Fibroblast of lung (primary cell): ENCODE measurements at places on chromosomes 7 and 10. TPM values are rescaled to one million over a fixed set of nuclear protein-coding genes. Genes with fewer than 3 reads are reported as not detected.
A peak's percentile ranks its signal among the peaks of the same experiment; 100 is the strongest.

Gene PHTF2
- 14.4 and 25.9 TPM in 2 replicates for total RNA-seq

DNA sequence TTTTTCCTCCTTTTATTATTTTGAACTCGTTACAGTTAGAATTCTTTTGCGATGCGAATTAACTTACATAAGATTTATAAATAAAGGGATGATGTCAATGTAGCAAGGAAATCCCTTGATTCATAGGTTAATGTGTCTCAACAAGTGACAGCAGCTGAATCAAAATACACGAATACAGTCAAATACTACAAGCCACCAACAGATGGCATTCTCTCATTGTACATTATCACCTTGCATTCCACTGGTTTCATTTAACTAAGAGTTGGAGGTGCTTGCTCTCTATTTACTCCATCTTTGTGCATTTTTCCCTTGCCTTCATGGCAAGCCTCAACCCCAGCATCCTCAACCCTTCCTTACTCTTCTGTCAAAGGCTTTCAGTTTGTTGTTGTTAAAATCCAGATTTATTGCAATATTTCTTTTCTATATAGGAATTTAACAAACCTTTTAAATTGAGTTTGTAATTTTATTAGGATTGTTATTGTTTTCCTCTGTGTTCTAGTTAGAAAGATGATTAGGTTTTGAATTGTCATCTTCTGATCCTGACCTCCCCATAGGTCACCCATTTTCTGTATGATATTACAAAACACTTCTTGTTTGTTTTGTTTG, 78.3 kb downstream of the SLC25A40 start:
- no peaks in the 10 kb centered on the region for H3K4me1 ChIP-seq
- no peaks in the 10 kb centered on the region for H3K36me3 ChIP-seq
- peak; percentile 65 for DNase-seq

Gene C10orf105
- total RNA-seq, result under 0.01 TPM in 2 replicates

DNA sequence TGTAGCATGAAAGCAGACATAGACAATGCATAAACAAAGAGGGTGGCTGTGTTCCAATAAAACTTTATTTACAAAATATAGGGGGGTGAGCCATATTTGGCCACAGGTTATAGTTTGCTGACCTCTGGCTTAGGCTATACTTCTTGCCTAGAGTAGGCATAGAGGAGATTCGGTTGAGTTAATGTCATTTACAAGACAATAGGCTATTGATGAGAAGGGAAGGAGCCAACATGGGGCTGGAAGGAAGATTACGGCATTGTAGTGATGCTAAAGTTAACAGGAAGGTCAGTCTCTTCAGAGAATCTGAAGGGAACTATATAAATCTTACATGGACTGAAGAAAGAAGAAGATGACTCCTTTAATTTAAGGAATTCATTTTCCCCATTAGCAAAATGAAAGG, 463.5 kb downstream of the HTR7 start:
- H3K4me3 ChIP-seq, result no peak overlapping the region
- DNase-seq, result no peak
- no peak overlapping the region for H3K27ac ChIP-seq
- H3K27me3 ChIP-seq, result no peaks in the 10 kb centered on the region
- H3K4me1 ChIP-seq, result no peaks in the 10 kb centered on the region

Gene IRF5
- 0.33 TPM in 1 of 2 replicates, not detected in the other for total RNA-seq

Gene COL17A1
- under 0.01 TPM in 1 of 2 replicates, not detected in the other for total RNA-seq

DNA sequence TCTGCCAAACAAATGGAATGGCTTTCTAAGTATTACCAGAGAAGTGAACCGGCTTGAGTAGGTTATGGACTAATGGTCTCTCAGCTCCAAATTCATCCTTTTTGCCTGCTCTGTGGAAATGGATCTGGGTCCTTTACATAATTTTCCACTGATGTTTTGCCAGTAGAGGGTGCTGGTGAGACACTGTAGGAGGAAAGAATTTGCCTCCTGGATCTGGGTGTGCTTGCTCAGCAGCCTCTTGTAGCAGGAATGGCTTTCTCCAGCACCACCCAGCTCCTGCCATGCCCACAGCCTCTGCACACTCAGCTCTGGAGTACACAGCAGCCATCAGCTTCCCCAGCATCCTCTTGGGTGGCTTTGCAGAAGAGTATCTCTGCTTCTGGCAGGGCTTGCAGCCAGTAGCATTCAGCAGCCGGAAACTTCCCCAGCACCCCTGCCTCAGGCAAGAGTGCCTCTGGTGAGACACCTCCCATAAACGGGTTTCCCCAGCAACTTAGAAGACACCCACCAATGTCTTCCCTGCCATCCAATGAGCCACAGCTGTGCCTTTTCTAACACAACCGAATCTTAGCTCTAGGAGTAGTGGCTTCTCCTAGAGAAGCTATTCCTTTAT, 235.0 kb upstream of the PLPP4 start:
- no peaks in the 10 kb centered on the region for H3K27me3 ChIP-seq
- DNase-seq, result no peak
- H3K36me3 ChIP-seq, result no peaks in the 10 kb centered on the region
- H3K4me3 ChIP-seq, result no peak overlapping the region
- H3K4me1 ChIP-seq, result no peaks in the 10 kb centered on the region

Gene DPP6
- total RNA-seq, result not detected in 2 replicates

- no peaks in the 10 kb centered on the region for H3K36me3 ChIP-seq
- H3K27me3 ChIP-seq, result no peaks in the 10 kb centered on the region
- no peak overlapping the region for H3K27ac ChIP-seq
- no peak overlapping the region for H3K4me3 ChIP-seq
Measured at GRCh38 chr10:104109908-104110662, 11.9 kb upstream of the SFR1 start.

GRCh38 chr10:102661658-102662028, 17.4 kb downstream of the TRIM8 start:
- peaks cover 9% of the 10 kb centered on the region for H3K36me3 ChIP-seq
- no peak overlapping the region for H3K27ac ChIP-seq
- H3K4me1 ChIP-seq, result peaks cover 19% of the 10 kb centered on the region
- no peaks in the 10 kb centered on the region for H3K27me3 ChIP-seq

Gene TLX1
- total RNA-seq, result not detected in 2 replicates

DNA sequence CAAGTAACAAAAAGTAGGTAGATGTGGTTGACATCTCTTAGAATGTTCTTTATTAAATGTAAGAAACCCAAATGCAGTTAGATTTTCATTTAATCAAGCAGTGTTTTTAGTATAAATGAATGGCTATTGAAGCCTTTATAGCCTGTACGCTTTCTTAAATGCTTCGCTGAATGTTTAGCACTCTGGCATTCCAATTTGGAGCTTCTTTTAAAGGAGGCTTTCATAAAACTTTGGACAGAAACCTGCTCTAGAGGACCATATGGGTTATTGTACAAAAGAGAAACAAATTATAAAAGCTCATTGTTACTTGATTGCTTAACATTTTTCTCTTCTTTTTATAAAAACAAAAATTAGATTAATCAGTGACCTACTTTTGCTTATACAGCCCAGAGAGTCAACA, 59.5 kb downstream of the KCND2 start:
- H3K27me3 ChIP-seq, result no peaks in the 10 kb centered on the region
- no peaks in the 10 kb centered on the region for H3K4me1 ChIP-seq
- no peak overlapping the region for H3K4me3 ChIP-seq
- DNase-seq, result no peak
- H3K27ac ChIP-seq, result no peak overlapping the region

Gene GPR15LG
- not detected in 2 replicates for total RNA-seq

DNA sequence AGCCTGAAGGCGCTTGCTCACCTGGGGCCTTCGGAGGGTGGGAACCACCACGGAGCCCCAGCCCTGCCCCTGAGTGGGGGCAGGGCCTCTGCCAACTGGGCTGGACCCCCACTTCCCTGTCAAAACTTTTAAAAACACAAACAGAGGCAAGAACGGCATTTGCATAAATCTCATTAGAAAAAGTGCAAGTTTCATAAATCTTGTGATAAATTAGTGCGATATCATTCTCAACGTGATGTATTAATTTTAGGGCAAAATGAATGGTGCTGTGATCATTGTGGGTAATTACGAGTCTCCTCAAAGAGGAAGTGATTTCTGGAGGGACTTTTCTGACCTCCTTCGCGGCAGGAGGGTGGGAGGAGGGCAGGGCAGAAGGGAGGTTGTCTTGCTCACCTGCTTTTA, 98.3 kb downstream of the CDH23 start:
- no peak overlapping the region for H3K27ac ChIP-seq
- H3K36me3 ChIP-seq, result no peaks in the 10 kb centered on the region
- H3K4me1 ChIP-seq, result no peaks in the 10 kb centered on the region
- peaks cover 6% of the 10 kb centered on the region for H3K27me3 ChIP-seq
- DNase-seq, result no peak

DNA sequence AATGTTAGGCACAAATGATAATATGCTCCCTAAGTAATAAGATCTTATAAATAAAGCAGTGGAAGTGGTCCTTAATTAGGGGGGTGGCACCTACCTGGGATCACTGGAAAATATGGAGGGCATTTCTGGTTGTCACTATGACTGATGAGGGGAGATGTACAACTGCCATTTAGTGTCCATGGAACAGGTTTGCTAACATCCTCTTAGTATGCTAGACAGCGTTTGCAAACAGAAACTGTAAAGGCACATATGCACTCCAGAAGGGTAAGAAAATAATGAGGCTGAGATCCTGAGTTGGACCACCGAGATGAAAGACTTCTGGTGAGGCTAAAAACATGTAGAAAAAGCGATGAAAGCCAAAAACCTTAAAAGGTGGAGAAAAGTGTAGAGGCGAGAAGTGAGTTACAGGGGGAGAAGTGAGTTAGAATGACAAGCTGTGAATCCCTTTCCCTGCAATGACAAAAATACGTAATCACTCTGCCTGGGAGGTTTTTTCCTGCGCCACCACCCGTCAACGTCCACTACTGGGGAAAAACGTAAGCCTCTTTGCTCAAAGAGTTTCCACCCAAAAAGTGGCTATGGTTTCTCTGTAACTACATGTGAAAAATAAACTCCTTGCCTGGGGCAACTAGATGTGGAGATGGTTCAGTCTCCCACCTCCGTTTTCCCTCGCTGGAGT, 767 bp downstream of the KRIT1 start:
- no peak for DNase-seq
- H3K4me3 ChIP-seq, result peak overlapping the region; percentile 96
- no peaks in the 10 kb centered on the region for H3K27me3 ChIP-seq
- peak overlapping the region; percentile 76 for H3K27ac ChIP-seq
- peaks cover 3% of the 10 kb centered on the region for H3K36me3 ChIP-seq
- peaks cover 4% of the 10 kb centered on the region for H3K4me1 ChIP-seq

GRCh38 chr7:153381275-153382040, 621.9 kb downstream of the ACTR3B start:
- H3K4me3 ChIP-seq, result no peak overlapping the region
- no peak overlapping the region for H3K27ac ChIP-seq
- DNase-seq, result no peak
- H3K36me3 ChIP-seq, result no peaks in the 10 kb centered on the region
- no peaks in the 10 kb centered on the region for H3K27me3 ChIP-seq
- H3K4me1 ChIP-seq, result no peaks in the 10 kb centered on the region

Gene WEE2
- not detected in 2 replicates for total RNA-seq

DNA sequence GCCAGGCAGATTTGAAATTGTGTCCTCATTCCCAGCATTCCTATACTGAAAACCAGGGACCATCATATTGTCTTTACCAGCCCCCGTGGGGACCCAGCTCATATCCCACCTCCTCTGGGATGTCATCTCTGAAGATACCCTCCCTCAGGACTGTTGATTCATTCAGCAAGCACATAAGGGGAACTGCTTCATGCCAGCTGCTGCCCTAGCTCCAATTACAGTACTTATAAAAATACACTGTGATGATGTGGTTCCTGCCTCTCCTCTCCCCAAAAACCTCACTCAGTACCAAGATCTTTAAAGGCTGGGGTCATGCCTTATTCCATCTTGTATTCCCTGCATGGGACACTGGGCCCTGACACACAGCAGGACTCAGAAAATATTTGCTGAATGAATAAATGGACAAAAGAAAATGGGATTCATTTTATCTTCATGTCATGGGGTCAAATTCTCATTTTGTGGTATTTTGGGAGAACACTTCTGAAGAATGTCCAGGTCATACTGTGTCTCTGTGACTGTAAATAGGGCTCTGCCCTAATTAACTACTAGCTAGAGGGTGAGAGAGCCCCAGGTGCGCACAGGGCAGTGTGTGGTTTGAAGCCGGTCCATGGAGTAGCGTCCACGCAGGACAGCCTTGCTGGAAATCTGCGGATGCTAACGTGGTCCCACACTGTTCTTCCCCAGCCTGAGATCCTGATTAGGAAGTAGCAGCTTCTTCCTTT, 29.0 kb upstream of the DAGLB start:
- H3K4me1 ChIP-seq, result no peaks in the 10 kb centered on the region
- H3K27me3 ChIP-seq, result no peaks in the 10 kb centered on the region
- no peak for DNase-seq
- no peak overlapping the region for H3K4me3 ChIP-seq

DNA sequence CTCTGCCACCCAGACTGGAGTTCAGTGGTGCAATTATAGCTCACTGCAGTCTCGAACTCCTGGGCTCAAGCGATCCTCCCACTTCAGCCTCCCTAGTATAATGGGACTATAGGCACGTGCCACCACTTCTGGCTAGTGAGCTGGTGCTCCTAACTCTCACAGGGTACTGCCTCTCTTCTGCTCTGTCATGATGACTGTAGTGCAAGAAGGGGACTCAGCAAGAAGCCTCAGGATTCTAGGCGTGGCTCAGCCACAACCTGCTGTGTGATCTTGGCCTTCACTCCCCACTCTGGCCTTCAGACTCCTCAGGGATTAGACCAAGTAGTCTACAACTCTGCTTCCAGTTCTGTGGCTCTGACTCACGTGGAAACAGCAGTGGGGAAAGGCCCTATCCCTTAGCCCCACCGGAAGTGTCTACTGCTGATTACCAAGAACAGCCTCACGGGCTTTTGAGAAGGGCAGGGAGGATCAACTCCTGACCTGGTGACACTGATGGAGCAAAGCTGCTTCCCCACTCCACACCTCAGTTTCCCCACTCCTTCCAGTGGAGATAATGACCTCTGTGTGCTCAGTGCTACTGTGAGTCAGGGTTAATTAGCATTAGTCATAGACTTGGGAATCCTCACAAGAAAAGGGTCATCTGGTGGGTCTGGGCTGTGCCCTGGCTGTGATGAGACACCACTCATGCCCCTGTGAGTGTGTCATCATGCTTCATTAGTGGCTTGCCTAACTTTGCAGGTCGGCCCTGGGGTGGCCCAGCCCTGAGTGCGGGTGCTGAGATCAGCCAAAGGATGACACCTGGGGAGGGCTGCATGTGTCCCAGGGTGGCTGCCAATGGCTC, 41.1 kb downstream of the ZC3HC1 start:
- H3K4me3 ChIP-seq, result no peak overlapping the region
- peaks cover 10% of the 10 kb centered on the region for H3K4me1 ChIP-seq
- H3K36me3 ChIP-seq, result no peaks in the 10 kb centered on the region
- H3K27me3 ChIP-seq, result no peaks in the 10 kb centered on the region

DNA sequence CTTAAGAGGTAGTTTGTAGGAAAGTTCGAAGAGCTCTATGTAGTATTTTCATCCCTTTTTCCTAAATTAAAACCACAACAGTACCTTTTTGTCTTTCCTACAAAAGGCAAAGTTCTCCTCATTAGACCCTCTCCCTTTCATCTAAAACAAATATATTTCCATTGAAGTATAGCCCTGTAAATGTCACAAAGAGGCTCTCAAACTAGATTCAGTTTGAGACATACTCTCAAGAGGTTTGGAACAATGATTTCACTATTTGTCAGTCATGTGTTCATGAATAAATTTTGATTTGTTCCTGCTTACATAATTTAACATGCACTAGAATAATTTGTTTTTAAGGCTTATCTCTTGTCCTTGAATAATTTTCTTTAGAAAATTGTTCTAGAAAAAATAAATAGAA, 12.2 kb downstream of the TAS2R16 start:
- H3K36me3 ChIP-seq, result no peaks in the 10 kb centered on the region
- no peaks in the 10 kb centered on the region for H3K27me3 ChIP-seq
- no peak overlapping the region for H3K27ac ChIP-seq
- no peak for DNase-seq
- no peak overlapping the region for H3K4me3 ChIP-seq
- no peaks in the 10 kb centered on the region for H3K4me1 ChIP-seq

- DNase-seq, result no peak
- H3K4me3 ChIP-seq, result no peak overlapping the region
- no peaks in the 10 kb centered on the region for H3K27me3 ChIP-seq
- peaks cover 6% of the 10 kb centered on the region for H3K4me1 ChIP-seq
- no peak overlapping the region for H3K27ac ChIP-seq
Measured at GRCh38 chr10:5894873-5895272, 4.8 kb downstream of the FBH1 start.
